Stimulated activated CD8-positive, alpha-beta memory T cell treated with anti-CD3 and anti-CD28 coated beads, Interleukin-15, amount 100 ng/mL, for 48 hours (primary cell): ENCODE measurements at places on chromosomes 6 and 20.

DNA sequence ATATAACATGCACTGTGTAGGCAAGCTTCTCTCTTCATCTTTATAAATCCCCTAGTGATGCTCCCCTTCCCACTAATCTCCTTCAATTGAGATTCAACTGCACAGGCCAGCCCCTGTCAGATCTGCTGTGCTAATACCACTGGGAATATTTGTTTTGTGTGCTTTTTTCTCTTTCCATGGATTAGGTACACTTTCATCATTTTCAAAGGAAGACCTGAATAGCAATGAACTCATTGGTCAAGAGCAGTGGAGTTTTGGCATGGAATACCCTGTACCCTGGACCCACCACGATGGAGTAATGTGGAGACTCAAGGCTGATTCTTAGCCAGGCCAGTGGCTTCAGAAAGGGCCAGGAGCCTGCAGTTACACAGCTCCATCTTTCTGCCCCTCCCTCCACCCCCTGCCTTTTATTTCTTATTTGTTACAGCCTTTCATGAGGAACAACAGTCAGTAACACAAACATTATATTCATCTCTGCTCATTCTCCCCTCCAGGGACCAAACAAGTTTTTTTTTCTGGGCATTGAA lies 75.4 kb upstream of the KCNG1 start:
- DNase-seq = no peak

DNA sequence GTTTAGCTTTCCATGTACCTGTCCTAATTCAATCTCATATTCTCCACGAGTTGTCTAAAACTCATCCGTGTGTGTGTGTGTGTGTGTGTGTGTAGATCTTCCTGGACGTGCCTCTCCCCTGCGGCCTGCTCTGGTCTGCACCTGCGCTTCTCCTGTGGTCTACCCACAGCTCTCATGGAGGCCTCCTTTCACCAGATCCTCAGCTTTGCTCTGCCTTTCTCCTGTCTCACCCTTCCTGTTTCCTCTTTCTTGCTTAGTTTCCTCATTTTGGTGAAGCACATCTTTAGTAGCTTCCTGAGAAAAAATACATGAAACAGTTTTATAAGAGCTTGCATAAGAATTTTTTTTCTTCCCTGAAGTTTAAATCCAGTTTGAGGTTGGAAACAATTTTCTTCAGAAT lies 18.1 kb downstream of the SLX4IP start:
- no peak for DNase-seq

GRCh38 chr6:69673298-69673697 lies 123.5 kb downstream of the LMBRD1 start:
- DNase-seq = no peak

GRCh38 chr6:49556429-49556837 lies 6.0 kb downstream of the C6orf141 start:
- no peak for DNase-seq

DNA sequence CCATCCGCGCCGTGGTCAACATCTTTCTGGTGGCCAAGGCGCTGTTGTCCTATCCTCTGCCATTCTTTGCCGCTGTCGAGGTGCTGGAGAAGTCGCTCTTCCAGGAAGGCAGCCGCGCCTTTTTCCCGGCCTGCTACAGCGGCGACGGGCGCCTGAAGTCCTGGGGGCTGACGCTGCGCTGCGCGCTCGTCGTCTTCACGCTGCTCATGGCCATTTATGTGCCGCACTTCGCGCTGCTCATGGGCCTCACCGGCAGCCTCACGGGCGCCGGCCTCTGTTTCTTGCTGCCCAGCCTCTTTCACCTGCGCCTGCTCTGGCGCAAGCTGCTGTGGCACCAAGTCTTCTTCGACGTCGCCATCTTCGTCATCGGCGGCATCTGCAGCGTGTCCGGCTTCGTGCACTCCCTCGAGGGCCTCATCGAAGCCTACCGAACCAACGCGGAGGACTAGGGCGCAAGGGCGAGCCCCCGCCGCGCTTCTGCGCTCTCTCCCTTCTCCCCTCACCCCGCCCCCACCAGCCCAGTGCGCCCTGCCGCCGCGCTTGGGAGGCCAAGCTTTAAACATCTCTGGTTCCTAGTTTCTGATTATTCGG lies 4.0 kb downstream of the SLC32A1 start:
- DNase-seq = no peak

GRCh38 chr20:23326774-23327173 lies 23.8 kb upstream of the NXT1 start:
- DNase-seq = no peak

GRCh38 chr6:89047473-89047872 lies 33.1 kb upstream of the PNRC1 start:
- no peak for DNase-seq

GRCh38 chr6:37482606-37483251 lies 17.0 kb downstream of the CCDC167 start:
- DNase-seq = no peak

- DNase-seq = no peak
Observed at GRCh38 chr20:4936851-4937406, 64.4 kb downstream of the SLC23A2 start.

GRCh38 chr6:21201187-21201586 lies 392.4 kb upstream of the SOX4 start:
- no peak for DNase-seq
